ENCODE measurements at places on chromosomes 3 and 15.
A peak's percentile ranks its signal among the peaks of the same experiment; 100 is the strongest.

- DNase-seq: no peak
Observed at GRCh38 chr3:64262574-64263114, 37.4 kb upstream of the PRICKLE2 start.

DNA sequence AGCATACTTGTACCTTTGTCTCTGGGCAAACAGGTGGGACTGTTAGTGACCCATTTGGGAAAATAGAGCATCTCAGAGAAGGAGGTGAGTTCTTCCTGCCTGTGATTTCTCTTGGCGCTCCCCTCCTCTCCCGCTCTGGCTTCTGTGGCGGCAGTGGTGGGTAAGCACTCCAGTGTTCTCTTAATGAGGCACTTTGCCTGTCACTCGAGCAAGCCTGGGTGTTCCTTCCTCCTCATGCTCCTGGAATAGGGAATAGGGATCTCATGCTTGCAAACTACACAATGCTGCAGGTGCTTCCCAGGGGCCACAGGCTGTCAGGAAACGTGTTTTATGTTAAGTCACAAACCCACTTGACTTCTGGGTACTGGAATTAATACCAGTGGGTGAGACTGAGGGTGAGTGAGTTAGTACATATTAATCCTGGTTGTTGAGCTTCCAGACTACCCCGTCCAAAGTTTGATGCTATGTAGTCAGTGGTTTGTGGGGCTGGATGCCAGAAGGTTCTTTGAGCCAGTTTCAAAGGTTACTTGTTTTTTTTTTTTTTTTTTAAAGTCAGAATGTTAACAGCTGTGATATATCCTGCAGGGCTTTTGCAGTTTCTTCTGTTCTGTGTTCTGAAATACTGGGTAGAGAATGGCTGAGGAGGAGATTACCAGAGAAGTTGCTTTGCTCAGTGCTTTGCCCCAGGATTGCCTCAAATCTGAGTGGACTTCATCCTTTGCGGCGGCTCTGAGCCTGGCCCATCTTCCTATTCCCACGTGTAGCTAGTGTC, 30.5 kb downstream of the EDEM1 start:
- DNase-seq: no peak

DNA sequence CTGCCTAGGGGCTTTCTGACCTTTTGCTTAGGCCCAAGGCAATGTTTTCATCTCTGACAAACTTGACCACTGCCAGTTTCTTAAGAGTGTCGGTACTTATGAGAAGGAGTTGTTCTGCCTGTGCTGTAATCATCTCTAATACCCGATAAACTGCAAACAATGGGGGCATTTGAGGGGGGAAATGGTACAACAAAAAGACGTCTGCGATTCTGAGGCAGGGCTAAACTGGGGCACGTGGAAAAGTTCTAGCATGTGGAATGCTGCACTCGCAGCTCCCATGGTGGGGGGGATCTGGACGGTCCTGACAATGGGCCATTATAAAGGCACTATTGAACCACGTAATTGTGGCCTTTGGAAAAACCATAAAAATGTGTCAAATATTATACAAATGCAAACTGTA, 73.1 kb upstream of the SAMMSON start:
- DNase-seq: no peak

GRCh38 chr3:129778871-129779270, 114.6 kb downstream of the TMCC1 start:
- DNase-seq: no peak

GRCh38 chr3:133280586-133280985, 119.3 kb upstream of the BFSP2 start:
- DNase-seq: no peak

- DNase-seq: no peak
Observed at GRCh38 chr15:61689067-61689466, 371.2 kb downstream of the VPS13C start.

- DNase-seq: no peak
Observed at GRCh38 chr3:85835857-85836440, 877.2 kb downstream of the CADM2 start.

GRCh38 chr15:90004671-90005070, 3.5 kb downstream of the ZNF710 start:
- no peak for DNase-seq

GRCh38 chr3:87077355-87077754, 86.4 kb upstream of the VGLL3 start:
- DNase-seq: no peak

GRCh38 chr15:61889706-61890105, 170.5 kb downstream of the VPS13C start:
- DNase-seq: no peak

DNA sequence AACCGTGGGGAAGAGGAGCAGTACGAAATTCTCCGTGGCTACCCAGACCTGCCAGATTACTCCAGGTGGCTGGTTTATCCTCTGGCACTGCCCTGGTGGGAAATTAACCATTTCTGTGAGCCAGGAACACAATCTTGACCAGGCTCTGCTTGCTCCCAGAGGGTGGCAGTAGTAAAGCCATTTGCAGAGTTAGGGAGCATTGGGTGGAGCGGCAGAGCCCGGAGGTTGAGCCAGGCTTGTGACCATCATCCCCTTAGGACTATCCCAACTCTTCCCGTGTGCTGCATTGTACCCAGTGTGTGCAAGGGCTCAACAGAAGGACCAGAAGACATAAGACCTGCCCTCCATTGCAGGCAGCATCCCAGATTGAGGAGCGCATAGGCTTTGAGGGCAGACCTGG, 5.3 kb downstream of the KNG1 start:
- DNase-seq: no peak

- peak; percentile 74 for DNase-seq
Observed at GRCh38 chr15:70512772-70513362, 250.5 kb downstream of the UACA start.

DNA sequence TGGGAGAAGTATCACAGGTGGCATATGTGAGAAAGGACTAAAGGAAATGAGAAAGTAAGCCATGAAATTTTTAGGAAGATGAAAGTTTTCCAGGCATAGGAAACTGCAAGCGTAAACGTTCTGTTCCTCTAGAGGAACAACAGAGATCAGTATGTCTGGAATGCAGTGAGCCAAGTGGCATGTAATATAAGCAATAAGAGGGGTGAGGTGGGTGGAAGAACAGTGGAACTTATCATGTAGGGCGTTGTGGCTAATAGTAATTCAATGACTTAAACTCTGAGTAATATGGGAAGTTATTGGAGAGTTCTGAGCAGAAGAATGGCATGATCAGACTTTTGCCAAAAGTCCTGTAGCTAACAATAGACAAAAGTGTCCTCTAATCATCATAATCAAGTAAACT, 902.9 kb downstream of the EPHA3 start:
- no peak for DNase-seq

Measured in activated T-cell treated with anti-CD3 and anti-CD28 coated beads, Interleukin-2, amount 50 U/mL, for 24 hours (primary cell).